Activated gamma-delta T cell treated with anti-CD3 and anti-CD28 coated beads, Interleukin-2, amount 50 U/mL, for 16 hours (primary cell): ENCODE measurements at places on chromosomes 11 and 22.

- no peak for DNase-seq
Measured at GRCh38 chr11:120197251-120197891, 13.5 kb upstream of the OAF start.

GRCh38 chr11:133137270-133137669 lies 395.0 kb downstream of the OPCML start:
- no peak for DNase-seq

DNA sequence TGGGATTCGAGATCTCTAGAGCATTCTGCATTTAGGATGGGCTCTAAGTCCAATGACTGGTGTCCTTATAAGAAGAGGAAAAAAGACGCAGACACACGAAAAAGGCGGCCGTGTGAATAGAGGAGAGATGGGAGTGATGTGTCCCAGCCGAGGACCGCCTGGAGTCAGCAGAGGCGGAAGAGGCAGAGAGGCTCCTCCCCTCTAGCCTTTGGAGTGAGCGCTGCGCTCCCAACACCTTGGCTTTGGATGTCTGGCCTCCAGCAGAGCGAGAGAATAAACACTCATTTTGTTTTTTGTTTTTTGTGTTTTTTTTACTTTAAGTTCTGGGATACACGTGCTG lies 83.0 kb upstream of the RTL6 start:
- no peak for DNase-seq

- peak; percentile 94 for DNase-seq
Measured at GRCh38 chr11:62709247-62710000, 1.9 kb downstream of the GNG3 start.

GRCh38 chr11:30392221-30392784 lies 69.4 kb downstream of the ARL14EP start:
- DNase-seq = no peak

DNA sequence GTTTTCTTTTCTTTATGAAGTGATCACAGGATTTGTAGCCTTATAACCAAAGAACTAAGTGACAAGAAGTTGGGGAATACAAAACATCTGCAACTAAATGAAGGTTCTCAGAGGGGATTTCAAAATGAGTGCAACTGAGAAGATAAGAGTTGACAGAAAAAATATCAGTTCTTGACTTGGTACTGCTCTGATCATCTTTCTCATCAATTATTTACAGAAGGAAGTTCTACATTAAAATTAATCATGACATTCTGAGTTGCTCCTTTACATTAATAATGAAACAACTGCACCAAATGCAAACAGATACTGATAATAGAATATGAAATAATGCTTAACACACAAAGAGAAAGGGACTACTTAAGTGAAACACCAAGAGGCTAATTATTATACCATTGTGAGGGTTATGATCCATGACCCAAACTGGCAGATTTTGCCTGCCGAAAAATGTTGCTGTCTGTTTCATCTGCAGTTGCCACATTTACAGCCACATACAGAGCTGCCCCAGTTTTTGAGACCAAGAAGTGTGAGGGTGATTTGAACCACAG lies 561.9 kb upstream of the ANO5 start:
- no peak for DNase-seq

DNA sequence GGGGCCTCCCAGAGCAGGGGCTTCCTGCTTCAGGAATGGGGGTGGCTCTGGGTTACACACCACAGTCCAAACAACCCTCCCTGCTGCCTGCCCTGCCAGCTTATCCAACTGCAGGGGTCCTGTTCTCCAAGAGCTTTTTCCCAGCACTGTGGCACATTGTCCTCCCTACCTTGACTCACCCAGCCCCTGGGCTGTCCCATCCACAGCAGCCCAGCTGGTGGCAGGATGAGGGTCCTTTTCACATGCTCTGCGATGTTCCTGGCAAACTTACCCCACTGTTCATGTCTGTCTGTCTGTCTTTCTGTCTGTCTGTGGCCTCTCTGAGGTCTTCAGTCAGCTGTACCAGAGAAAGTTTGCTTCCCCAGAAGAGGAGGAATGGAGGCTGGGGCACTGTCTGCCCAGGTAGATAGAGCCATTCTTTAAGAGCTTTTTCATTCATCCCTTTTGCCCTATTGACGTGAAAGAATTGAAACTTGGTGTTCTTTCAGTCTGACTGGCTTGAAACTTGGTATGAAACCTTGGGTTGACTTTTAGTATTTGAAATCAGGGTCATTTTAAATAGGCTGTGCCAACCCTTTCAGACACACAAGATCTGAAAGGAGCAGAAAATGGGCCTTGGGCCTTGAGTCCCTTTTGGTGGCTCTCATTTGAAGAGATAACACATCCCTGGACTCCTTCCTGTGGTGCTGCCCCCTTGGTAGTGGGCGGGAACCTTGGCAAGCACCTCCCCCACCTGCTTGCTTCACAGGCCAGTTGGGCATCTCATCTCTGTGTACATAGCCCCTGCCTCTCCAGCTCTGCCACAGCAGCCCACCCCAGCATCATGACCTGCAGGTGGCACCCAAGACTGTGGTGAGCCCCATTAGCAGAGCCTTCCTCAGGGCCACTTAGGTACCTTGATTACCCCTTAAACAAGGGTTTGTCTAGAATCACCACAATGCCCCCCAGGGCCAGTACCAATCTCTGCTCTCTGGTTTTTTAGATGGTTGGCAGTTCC lies 74.6 kb upstream of the SUSD2 start:
- DNase-seq = peak; percentile 17

DNA sequence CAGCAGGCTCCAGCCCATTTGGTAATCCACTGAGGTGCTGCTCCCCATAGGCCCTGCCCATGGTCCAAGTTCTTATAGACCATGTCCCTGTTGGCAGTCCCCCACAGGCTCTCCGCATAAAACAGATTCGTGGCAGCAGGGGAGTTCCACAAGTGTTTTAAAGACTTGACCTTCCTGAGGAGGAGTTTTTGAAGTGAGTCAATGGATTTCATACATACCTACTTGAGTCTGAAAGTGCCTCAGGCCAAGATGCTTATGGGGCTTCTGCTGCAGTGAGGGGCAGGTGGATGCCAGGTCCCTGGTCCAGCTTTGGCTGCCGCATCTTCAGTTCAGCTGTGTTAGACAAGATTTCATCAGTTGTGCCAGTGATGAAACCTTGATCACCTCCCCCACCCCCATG lies 43.3 kb downstream of the CABIN1 start:
- no peak for DNase-seq

DNA sequence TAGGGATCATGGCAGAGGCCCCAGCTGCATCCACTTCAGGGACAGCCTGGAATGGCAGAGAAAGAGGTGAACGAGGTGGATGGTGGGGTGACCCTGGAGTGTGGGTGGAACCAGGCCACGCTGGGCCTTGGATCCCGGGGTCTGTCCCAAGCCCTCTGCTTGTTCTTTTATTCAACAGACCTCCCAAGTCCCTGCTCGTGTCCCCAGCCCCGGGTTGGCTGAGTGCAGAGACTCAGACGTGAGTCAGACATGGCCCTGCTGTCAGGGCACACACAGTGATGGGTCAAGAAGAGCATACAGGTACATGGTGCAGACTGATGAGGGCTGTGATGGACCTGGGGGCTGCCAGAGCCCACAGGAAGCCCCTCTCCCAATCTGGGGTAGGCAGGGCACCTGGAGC lies 6.6 kb downstream of the ARHGAP8 start:
- DNase-seq = no peak

GRCh38 chr11:24688981-24689380 lies 192.1 kb downstream of the LUZP2 start:
- DNase-seq = no peak

- no peak for DNase-seq
Measured at GRCh38 chr22:41917903-41918791, 3.3 kb upstream of the SHISA8 start.

GRCh38 chr22:45629469-45630089 lies 42.1 kb upstream of the ATXN10 start:
- DNase-seq = no peak

GRCh38 chr22:36145881-36146280 lies 14.7 kb downstream of the APOL3 start:
- no peak for DNase-seq

GRCh38 chr11:77081976-77082836 lies 15.4 kb downstream of the CAPN5 start:
- no peak for DNase-seq

GRCh38 chr11:46564459-46564858 lies 29.4 kb downstream of the AMBRA1 start:
- no peak for DNase-seq

DNA sequence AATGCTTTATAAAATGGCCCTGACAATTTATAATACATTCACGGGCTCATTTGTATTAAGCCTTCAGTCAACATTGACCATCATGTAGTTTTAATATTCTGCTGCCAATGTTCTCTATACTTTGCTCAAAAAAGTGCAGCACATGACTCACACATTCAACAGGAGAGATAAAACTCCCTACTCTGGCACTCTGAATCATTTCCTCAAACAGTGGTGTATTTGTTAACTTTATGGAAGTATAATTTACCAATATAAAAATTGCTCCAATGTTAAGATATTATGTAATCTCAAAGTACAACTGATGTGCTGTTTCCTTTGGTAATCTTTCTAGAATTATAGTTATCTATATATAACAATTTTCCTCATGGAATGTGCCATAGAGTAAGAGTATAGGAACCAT lies 39.9 kb downstream of the MAML2 start:
- no peak for DNase-seq

GRCh38 chr11:8811571-8811970 lies 99.4 kb upstream of the AKIP1 start:
- DNase-seq = no peak

DNA sequence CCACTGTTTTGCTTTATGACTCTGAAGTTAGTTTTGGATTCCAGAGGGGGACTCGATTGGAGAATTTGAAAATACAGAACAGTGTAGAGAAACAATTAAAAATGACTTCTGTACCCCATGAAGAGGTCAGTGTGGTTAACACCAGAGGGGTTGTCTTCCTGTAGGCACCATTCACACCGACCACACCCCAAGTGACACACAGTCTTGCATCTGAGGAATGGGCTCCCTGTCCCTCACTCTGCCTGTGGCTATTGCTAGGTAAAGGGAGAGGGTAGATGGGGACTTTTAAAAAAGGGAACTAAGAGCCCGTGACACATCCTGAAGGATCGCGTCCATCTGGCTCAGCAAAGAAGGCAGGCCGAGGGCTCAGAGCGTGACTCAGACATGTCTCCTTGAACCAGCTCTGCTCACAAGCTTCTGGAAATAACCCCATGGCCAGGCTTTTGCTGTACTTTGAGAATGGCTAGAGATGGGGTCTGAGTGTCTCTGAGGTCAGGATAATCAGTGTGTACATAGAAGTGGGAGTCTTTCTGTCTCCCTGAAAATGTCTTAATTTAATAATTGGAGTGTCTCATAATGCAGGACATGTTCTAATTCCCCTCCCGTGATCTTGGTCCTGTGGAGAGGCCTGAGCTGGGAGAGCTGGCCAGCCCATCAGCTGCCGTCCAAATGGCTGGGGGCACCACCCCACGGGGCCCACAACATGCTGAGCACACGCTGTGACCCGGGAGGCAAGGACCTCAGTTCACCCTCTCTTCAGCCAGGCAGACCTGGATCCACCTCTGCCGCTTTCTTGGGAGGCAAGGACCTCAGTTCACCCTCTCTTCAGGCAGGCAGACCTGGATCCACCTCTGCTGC lies 39.3 kb downstream of the SGSM1 start:
- no peak for DNase-seq

DNA sequence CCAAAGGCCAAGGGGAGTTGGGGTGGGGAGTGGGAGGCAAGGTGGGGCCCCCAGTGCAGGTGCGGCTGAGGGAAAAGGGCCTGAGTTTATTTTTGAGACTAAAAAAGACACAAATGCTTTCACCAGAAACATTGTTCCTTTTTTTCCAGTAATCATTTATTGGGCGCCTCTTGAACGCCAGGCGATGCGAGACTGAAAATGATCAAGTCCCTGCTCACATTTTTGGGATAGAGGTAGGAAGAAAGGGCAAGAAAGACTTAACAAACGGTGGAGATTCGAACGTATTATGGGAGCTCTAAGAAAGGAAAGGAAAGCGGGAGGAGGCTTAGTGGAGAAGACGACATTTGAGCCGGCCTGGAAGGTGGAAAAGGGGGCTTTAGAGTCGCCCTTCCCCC lies 796 bp upstream of the SF3B2 start:
- DNase-seq = no peak

DNA sequence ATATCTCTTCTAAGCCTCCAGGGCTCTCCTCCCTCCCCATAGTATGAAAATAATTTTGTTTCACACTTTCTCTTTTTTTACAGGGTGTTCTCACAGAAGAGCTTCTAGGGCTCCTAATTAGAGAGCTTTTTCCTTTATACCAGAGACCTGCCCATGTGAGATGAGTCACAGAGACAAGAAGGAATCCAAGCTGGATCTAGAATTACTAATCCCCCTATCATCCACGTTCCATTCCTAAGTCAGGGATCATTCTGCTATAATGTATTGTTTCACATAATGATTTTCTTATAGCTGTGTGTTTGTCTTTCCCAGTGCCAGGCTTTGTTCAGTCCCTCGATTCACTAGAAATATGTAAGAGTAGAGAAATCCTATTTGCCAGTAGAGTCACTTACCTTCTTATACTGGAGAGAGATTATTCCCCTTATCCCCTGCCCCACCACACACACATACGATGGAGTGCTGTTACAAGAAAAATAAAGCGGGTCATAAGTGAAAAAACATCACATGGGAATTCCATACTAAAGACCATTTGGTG lies 778.3 kb upstream of the LRRC4C start:
- no peak for DNase-seq

DNA sequence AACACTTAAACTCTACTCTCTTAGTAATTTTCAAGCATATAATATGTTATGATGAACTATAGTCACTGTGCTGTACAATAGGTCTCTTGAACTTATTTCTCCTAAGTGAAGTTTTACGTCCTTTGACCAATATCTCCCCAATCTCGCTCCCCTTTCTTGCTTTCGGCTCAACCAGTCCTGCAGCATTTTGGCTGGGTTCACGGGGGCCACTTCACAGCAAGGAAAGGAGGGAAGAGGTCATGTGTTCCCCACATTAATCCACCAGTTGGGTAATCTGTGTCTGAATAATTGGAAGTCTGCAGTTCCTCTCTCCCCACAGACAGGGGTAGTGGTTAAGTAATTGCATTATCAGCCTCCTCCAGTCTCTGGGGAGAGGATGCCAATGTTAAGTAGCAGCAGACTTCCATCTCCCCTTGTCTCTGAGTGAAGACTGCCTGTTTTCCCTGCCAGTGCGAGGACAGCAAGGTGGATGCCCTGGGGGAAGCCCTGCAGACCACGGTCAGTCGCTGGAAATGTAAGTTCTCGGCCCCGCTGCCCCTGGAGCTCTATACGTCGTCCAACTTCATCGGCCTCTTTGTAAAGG lies 59.2 kb upstream of the CRTAM start:
- DNase-seq = no peak

GRCh38 chr11:88799771-88800500 lies 265.8 kb downstream of the GRM5 start:
- no peak for DNase-seq

DNA sequence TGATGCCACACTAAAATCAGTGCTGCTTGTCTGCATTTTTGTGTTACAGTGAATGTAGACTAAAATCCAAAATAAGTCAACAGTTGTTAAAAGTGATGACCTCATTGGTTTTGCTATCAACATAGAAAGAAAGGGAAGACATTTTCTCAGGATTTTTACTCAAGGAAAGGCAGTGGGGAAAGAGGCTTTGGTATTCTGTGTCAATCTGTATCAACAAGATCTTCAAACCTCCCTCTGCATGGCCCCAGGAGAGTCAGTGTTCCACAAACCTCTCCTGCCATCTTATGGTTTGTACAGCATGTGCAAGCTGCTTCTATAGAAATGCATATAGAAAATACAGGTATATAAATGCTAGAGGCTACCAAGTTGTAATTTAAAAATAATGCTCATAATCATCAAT lies 13.8 kb upstream of the OR51M1 start:
- DNase-seq = no peak

- no peak for DNase-seq
Measured at GRCh38 chr11:31236143-31236542, 133.4 kb downstream of the DCDC1 start.
